CD14-positive monocyte (primary cell): ENCODE measurements at places on chromosomes 2 and 18.

- no peak for DNase-seq
Measured at GRCh38 chr2:105785095-105785847, 40.6 kb downstream of the NCK2 start.

DNA sequence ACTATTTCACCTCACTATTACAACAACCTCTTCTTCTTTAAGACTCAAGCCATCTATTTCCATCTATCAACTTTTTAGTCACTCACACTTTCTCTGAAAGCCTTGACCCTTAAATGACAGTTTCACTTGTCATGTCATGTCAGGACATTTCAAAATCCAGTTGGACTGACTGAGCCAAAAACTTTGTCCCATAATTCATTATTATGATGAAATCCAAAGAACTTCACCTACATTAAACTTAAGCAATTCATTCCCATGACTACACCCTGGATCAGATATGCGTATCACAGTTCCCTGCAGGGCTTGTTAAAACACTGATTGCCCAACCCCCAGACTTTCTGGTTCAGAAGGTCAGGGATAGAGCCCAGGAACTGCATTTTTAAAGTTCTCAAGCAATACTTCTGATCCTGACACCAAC lies 26.5 kb downstream of the LDAH start:
- DNase-seq = no peak

DNA sequence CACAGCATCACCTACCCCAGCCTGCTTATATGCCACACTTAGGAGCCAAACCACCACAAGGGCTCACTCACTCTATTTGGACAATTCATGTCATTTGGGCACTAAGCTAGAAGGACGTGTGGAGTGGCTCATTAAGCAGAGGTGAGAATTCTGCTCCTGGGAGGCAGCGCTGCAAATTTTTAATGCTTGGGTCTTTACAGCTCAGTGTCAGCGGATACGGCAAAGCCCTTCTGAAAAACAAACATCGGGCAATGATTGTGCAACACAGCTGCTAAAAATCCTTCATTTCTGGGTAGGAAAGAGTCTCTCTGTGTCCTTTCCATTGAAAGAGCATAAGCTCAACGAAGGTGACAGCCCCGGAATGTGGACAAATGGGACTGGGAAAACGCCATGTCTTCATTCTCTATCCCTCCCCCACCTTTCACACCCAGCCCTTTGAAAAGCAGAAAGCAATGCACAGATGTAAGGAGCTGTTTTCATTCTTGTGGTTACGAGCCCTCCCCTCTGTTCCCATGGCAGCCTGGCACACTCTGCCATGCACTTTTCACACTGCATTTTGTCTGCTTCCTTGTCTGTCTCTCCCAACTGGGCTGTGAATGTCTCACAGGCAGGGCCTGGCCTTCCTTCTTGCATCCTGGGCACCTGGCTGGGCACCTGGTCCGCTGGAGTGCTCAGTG lies 16.0 kb downstream of the TMEM177 start:
- no peak for DNase-seq

DNA sequence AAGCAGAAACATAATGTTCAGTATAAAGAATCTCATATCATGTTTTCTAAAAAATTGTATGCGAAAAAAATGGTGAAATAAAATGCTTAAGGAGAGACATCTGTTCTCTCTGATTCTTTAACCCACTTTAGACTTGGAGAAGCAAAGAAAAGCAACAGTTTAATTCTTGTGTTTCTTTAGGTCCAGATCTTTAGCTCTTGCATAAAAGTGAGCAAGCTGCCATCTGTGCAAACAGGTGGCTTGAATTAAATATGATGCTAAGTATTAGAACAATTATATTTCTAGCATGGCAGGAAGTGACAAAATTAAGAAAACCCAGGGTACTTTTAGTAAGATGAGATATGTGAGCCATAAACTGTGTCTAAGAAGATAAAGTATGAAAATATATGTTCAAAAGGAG lies 1038.3 kb downstream of the DPP10 start:
- DNase-seq = no peak

DNA sequence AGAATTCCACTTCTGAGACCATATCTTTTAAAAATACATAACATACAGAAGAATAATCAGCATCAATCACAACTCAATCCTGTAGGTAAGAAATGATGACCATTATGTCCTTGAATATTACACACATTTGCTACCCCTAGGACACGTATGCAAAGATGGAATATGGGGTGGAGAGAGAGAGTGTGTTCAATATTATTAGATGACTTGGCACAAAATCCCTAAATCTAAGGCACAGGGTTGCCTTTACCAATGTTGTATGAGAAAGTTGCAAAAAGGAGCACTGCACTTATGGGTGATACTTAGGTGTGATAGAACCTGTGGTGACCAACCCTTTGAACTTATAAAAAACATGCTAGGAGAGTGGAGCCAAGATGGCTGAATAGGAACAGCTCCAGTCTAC lies 326.2 kb upstream of the FSHR start:
- no peak for DNase-seq

GRCh38 chr2:27451095-27451494 lies 8.9 kb downstream of the KRTCAP3 start:
- no peak for DNase-seq

- peak; percentile 6 for DNase-seq
Measured at GRCh38 chr18:74623047-74623816, 25.6 kb downstream of the ZNF407 start.

- no peak for DNase-seq
Measured at GRCh38 chr2:33488715-33489540, 12.5 kb downstream of the RASGRP3 start.

DNA sequence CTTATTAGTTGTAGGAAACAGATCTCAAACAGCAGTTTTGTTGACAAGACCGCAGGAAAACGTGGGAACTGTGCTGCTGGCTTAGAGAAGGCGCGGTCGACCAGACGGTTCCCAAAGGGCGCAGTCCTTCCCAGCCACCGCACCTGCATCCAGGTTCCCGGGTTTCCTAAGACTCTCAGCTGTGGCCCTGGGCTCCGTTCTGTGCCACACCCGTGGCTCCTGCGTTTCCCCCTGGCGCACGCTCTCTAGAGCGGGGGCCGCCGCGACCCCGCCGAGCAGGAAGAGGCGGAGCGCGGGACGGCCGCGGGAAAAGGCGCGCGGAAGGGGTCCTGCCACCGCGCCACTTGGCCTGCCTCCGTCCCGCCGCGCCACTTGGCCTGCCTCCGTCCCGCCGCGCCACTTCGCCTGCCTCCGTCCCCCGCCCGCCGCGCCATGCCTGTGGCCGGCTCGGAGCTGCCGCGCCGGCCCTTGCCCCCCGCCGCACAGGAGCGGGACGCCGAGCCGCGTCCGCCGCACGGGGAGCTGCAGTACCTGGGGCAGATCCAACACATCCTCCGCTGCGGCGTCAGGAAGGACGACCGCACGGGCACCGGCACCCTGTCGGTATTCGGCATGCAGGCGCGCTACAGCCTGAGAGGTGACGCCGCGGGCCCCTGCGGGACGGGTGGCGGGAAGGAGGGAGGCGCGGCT lies at the start of gene TYMS:
TSS of gene TYMS (plus strand) at position 343 of the 690 bp plus-strand sequence. CDS start at position 433, 90 bp downstream.
- DNase-seq = no peak

- no peak for DNase-seq
Measured at GRCh38 chr2:112256654-112257053, 1.8 kb upstream of the ZC3H8 start.

GRCh38 chr18:24762511-24762910 lies 302.1 kb downstream of the HRH4 start:
- no peak for DNase-seq

- no peak for DNase-seq
Measured at GRCh38 chr2:159088906-159089305, 120.5 kb downstream of the TANC1 start.
